Left kidney (tissue), 8 donors: ENCODE measurements at places on chromosomes 11 and 22. TPM values are rescaled to one million over a fixed set of nuclear protein-coding genes. Genes with fewer than 3 reads are reported as not detected.

PHETA2 gene
- 10.0 TPM for polyA plus RNA-seq

TBX10 gene
- not detected for polyA plus RNA-seq

APOL5 gene
- polyA plus RNA-seq = not detected

MS4A15 gene
- not detected for polyA plus RNA-seq

DDIAS gene
- 11.4 TPM for polyA plus RNA-seq

HEPHL1 gene
- 0.33 TPM for polyA plus RNA-seq

OSM gene
- not detected for polyA plus RNA-seq

HTR3A gene
- polyA plus RNA-seq = not detected

CARD10 gene
- 20.3 TPM for polyA plus RNA-seq

GRCh38 chr11:30902929-30903328 lies 316.8 kb upstream of the MPPED2 start:
- DNase-seq = no peak

- no peak for DNase-seq
Observed at GRCh38 chr11:86115542-86116385, 46.9 kb upstream of the PICALM start.

DNA sequence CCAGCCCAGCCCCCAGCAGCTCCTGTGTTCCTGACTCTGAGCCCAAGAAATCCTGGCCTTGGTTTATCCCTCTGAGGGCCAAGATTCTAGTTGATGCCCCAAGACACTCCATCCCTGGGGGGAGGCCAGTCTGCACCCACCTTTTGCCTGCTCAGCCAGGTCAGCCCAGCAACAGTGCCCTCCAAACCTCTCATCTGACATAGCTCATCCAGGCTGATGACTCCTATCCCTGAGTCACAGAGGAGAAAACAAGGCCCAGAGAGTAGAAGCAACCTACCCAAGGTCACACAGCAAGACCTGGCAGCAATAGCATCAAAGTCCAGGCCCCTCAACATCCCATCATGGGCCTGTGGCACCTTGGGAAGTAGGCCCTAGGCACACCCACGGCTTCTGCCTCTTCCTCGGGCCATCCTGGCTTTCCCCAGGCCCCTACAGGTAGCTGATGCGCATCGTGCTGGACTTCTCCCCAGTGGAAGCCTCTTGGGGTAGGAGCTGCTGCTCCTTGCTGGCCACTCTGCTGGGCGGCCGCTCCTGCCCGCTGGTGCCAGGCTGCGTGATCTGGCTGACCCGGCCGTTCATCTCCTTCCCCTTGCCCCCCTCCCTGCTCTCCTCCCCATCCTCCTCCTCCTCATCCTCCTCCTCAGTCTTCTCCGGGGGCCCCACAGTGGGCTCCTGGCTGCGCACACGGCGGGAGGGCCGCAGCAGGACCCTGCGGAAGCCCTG lies 6.0 kb downstream of the SSTR3 start:
- no peak for DNase-seq

GRCh38 chr11:17563231-17563646 lies 16.2 kb downstream of the OTOG start:
- no peak for DNase-seq

GRCh38 chr11:133156986-133157745 lies 375.1 kb downstream of the OPCML start:
- no peak for DNase-seq

GRCh38 chr22:28629420-28630176 lies 50.0 kb downstream of the TTC28 start:
- DNase-seq = no peak

- no peak for DNase-seq
Observed at GRCh38 chr11:130180491-130180890, 20.9 kb downstream of the ST14 start.

- no peak for DNase-seq
Observed at GRCh38 chr11:9914064-9914463, 250.2 kb downstream of the SWAP70 start.

GRCh38 chr11:58900479-58901420 lies 38.5 kb upstream of the GLYATL1 start:
- DNase-seq = peak; percentile 83

GRCh38 chr11:27041141-27041899 lies 705 bp downstream of the BBOX1 start:
- no peak for DNase-seq

- no peak for DNase-seq
Observed at GRCh38 chr11:5336331-5336730, 7.0 kb downstream of the OR51B5 start.

DNA sequence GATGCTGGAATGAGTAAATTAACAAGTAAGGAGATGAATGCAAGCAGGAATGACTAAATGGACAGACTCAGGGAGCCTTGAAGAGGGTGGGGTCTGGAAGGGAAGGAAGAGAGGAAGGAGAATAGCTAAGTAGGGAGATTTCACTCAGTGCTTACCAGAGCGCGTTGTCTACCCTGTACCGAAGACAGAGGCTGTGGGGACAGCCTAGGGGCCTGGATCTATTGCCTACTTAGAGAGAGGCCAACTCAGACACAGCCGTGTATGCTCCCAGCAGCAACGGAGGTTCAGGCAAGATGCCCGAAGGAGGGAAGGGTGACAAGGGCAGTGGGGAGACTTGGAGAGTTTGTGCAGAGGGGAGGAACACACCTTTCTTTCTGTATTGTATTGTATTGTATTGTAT lies at the start of gene FOLR2:
Gene FOLR2, plus strand, starts transcription at position 157 of the 400 bp plus-strand sequence. CDS start 1,791 bp downstream, outside the sequence.
- no peak for DNase-seq

GRCh38 chr22:27757928-27758525 lies 43.5 kb downstream of the MN1 start:
- no peak for DNase-seq

DNA sequence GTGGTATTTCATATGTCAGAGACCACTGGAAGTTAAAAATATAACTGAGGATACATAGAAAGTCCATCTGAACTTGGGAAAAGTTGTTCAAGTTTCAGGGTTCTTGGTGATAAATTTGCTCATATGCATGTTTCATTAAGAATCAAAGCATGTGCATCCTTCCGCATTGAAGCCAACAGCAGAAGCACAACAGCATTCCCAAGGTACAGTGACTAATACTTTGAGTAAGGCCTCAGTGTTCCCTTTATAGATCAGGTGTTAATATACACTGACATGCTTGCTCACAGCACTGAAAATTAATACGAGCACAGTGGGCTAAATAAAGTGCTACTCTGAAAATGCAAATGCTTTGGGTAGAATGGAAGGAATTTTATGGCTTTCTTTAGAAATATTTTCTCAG lies 691.1 kb downstream of the METTL15 start:
- DNase-seq = no peak

DNA sequence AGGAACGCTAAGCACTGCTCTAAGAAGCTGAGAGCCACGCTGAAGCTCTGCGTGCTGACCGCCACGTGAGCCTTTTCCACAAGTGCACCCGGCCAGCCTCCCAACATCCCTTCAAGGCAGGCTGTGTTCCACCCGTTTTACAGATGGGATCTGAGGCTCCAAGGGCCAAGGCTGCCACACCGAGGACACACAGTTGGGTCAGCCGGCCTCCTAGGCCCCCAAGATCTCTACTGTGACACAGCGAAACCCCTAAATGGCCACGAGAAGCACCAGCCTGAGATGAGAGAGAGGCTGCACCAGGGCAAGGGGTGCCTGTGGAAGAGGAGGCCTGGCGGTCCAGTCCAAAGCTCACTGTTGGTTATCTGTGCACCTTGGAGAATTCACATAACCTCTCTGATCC lies 11.8 kb upstream of the CD5 start:
- DNase-seq = no peak
